ENCODE measurements at places on chromosomes 12 and 14. TPM values are rescaled to one million over a fixed set of nuclear protein-coding genes. Genes with fewer than 3 reads are reported as not detected.
A peak's percentile ranks its signal among the peaks of the same experiment; 100 is the strongest.

The ENDOU gene
- 0.56 TPM for total RNA-seq

The KRT6A gene
- total RNA-seq: not detected

DNA sequence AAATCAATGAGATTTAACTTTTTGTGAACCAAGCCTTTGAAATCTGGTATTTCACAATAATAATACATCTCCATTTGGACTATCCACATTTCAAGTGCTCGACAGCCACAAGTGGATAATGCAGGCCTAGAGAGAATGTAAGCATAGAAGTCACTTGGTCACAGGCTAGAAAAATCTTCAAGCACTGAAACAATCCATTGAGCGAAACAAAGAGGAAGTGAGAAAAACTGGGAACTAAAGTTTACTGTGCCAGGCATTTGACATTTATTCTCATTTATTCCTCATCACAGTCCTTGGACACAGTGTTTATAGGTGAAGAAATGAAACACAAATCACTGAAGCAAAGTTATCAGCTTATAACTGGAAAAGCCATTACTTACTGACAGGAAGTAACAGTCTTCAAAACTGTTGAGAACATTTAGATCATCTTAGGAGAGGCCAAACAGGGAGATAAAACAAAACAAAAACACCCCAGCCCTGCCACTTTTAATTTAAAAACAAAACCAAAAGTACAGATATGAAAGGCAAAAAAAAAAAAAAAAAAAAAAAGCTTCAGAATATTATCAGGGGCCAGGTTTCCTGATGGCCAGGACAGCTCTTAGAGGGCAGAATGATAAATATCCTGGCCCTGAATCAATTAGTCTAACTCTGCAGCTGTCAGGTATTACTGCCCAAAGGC is 29.2 kb downstream of the GNS start:
- DNase-seq: no peak

GRCh38 chr14:65168840-65169239 is 66.5 kb upstream of the MAX start:
- no peak for DNase-seq

- DNase-seq: no peak
Observed at GRCh38 chr12:53299101-53299453, 418 bp upstream of the MYG1 start.

DNA sequence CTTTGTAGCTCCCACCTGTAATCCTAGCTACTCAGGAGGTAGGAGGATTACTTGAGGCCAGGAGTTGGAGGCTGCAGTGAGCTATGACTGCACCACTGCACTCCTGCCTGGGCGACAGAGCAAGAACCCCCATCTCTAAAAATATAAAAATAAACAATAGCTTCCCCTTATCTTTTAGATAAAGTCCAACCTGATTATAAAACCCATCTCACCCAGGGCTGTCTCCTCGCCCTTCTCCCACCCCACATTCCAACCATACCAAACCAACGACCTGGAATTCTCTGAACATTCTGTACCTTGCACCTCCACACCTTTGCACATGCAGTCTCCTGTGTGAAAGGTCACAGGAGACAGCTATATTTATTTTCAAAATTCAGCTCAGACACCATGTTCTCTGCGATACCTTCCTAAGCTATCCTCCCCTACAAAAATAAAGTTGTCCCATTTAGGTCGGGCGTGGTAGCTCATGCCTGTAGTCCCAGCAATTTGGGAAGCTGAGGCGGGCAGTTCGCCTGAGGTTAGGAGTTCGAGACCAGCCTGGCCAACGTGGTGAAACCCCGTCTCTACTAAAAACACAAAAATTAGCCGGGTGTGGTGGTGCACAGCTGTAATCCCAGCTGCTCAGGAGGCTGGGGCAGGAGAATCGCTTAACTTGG is 7.7 kb downstream of the SLC7A7 start:
- DNase-seq: no peak

- DNase-seq: peak; percentile 54
Observed at GRCh38 chr14:52014601-52015267, 25.4 kb downstream of the RTRAF start.

- no peak for DNase-seq
Observed at GRCh38 chr14:68874746-68875155, 81.9 kb upstream of the ZFP36L1 start.

The TMEM30B gene
- 0.74 TPM for total RNA-seq

The ADGRD1 gene
- 73.5 TPM for total RNA-seq

GRCh38 chr12:52835271-52836041 is 1.3 kb upstream of the KRT79 start:
- DNase-seq: no peak

DNA sequence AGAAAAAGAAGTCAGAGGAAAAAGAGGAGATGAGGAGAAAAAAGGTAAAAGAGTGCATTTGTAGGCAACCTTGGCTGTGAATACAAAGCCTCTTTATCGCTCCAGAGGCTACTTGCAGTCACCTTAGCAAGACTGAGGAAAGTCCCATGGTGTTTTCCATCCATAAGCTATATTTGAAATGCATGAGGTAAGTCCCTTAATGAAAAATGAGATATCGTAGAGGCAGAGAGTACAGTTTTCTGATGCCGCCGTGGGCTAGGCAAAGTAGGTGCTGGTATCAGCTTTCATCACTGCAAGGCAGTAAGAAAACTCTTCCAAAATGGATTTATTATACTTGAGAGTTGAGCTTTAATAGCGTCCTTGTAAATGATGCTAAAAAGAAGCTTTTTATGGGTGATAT is 186.8 kb downstream of the ASCL1 start:
- no peak for DNase-seq

DNA sequence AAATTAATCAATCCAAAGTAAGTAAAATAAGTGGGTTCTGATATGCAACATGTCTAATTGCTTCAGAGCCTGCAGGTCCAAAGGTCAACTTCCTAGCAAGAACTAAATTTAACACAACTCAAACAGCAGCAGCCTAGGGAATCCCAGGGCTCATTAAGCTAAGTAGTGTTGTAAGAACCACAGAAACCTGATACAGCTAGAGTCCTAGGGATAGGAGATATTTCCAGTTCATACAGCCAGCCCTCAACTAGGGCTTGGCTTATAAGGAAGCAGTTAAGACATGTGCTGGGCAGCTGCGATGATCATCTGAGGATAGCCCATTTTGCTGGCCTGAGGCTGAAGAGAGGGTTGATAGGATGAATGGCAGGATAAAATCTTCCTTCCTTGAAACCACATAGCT is at the start of gene OR4Q3:
Gene OR4Q3, plus strand, starts transcription at position 316 of the 400 bp plus-strand sequence.
- DNase-seq: no peak

DNA sequence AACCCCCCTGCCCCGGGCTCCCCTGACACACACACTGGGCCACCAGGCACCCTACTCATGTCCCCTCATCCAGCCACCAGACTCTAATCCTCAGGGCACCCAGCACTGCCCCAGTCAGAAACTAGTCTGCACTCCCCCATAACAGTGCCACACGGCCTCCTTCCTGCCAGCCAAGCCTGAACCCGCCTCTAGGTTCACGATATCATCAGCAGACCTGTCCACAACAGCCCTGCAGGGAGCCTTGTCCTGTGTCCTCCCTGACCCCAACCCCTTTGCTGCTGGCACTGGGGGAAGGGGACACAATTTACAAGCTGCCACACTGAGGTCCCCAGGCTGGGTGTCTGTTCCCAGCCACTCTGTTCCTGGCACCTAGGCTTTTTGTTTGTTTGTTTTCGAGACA is 33.6 kb downstream of the LTBP2 start:
- DNase-seq: no peak

The ALDH2 gene
- total RNA-seq: 301 TPM

The RIMBP2 gene
- total RNA-seq: not detected

- DNase-seq: no peak
Observed at GRCh38 chr14:92965281-92965680, 42.3 kb downstream of the CHGA start.

The CSRNP2 gene
- 16.3 TPM for total RNA-seq

DNA sequence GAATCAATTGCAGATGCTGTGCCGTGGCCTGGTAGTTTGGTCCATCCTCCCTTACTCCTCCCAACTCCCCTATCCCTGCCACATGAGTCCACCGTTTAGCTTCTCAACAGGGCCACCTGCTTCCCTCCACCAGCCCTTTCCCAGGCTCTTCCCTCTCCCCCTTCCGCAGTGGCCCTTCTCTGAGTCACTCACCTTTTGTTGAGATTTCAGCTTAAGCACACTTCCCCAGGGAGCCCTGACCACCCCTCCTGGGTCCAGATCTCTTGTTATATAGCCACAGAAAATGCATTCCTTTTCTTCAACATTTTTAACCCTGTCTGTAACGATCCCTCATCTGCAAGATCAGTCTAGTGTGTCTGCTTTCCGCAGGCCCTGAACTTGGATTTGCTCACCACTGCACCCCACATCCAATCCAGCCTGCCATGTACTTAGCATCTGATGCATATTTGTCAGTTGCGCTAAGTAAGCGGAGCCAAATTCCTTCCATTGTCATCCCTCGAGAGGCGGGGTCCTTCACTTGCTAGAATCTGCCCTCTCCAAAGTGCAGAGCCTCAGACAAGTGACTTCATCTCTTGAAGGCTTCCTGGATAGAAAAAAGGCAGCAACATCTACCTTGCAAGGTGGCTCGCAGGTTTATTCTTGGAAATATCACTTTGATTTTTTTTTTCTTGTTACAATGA is 41.1 kb downstream of the TMEM63C start:
- DNase-seq: no peak

DNA sequence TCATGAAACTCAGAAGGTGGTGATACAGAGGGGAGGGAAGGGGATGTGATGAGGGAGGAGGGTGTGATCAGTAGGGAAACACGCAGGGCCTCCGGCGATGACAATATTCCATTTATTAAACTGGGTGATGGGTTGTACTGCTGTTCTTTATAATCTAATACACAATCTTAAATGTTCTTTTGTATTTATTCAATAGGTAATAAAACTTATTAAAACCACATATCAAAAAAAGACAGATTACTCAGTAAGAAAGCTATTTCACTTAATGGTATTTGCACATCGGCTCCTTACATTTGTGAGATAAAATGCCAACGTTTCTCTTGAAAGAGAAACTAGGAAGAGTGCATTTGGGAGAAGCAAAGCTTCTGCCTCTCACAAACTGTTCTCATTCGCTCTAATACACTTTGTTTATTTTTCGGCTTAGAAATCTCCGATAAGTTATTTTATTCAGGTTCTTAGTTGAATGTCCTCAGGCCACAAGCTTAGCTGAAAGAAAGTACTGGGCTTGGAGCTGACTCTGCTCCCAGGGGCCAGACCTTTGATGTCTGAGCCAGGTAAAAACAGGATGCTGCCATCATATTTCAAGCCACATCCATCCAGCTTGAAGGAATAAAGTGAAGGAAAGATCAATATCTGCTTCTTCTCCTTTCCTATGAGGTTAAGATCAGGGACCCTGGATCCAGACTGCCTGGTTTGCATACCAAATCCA is 17.5 kb downstream of the STON2 start:
- DNase-seq: no peak

DNA sequence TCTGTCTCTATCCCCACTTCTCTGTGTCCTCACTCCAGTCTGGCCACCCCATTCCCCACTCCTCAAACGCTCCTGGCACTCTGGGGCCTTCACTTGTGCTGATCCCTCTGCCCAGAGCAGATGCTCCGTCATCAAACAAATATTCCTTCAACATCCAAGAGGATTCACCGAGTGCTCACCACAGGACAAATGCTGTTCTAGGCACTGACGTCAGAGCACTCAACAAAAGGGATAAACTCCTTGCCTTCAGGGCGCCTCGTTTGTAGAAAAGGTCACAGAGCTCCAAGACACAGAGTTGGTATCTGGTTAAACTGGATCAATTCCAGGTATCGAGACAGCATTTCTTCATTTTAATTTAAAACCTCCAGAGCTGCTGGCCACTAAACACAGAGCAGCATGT is 35.3 kb downstream of the PSMC1 start:
- no peak for DNase-seq

GRCh38 chr14:75634848-75635247 is 25.8 kb downstream of the ERG28 start:
- DNase-seq: no peak

The CARMIL3 gene
- total RNA-seq: not detected

GRCh38 chr14:73780391-73780790 is 66.2 kb upstream of the PNMA1 start:
- no peak for DNase-seq

GRCh38 chr12:47715877-47716548 is 9.3 kb downstream of the ENDOU start:
- peak; percentile 32 for DNase-seq

GRCh38 chr12:67617629-67618028 is 30.9 kb upstream of the DYRK2 start:
- no peak for DNase-seq

The RD3L gene
- 31.5 TPM for total RNA-seq

- peak; percentile 36 for DNase-seq
Observed at GRCh38 chr12:118126119-118126757, 9.7 kb upstream of the PEBP1 start.

- DNase-seq: no peak
Observed at GRCh38 chr14:76546426-76547221, 170.7 kb downstream of the ESRRB start.

GRCh38 chr12:2449586-2449985 is 345.2 kb upstream of the FKBP4 start:
- DNase-seq: no peak

DNA sequence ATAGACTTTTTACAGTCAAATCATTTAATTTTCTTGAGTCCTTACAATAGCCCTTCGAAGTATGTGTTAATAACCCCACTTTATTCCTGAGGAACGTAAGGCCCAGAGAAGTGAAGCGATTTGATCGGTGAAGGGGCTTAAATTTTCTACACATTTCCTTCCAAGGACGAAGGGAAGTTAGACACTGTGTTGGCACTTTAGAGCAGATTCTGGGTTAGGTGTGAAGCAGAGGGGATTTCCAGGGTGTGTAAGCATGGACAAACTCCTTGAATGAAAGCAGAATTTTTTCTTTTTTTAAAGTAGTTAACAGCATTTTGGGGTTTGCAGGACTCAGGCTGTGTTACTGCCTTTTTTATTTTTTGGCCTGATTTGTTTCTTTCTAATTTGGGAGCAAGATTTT is 38.9 kb downstream of the PRORP start:
- DNase-seq: no peak

- no peak for DNase-seq
Observed at GRCh38 chr12:42402821-42403411, 76.9 kb downstream of the PPHLN1 start.

DNA sequence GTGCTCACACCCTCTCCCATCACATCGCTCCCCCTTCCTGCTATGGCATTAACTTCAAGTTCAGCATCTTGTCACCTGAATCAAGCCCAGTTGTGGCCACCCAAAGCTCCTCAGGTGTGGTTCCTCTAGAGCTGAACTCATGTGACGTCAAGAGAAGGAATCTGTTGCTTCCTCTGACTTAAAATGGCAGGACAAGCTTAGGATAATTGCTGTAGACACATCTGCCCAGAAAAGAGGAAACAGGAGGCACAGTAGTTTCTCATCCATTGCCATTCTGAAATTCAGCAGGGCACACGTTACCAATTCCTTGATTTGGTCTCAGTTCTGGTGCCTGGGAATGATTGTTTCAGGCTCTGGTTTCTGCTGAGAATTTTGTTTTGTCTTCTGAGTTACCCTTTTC is 52.1 kb downstream of the RCOR1 start:
- DNase-seq: no peak

- no peak for DNase-seq
Observed at GRCh38 chr14:20487396-20487725, 18.0 kb upstream of the RNASE10 start.

DNA sequence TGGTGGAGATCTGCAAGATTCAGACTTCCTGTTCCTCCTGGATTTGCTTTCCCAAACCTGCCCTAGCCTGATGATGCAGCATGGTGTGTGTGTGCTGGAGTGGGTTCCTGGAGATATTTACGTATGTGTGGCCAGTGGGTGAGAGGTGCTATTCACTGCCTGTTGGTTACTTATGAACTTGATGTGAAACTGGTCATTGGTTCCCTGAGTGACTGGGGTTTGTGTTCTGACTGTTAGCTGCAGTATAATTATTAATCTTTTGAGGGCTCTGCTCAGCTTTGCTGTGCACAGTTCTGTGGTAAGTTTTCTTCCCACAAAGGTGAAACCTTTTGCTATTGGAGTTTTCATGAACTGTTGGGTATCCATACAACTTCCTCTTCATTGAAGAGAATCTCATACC is 541.8 kb upstream of the FBXO33 start:
- DNase-seq: no peak
